HTR-8/SVneo (cell line): ENCODE measurements at places on chromosomes 5 and 9.

DNA sequence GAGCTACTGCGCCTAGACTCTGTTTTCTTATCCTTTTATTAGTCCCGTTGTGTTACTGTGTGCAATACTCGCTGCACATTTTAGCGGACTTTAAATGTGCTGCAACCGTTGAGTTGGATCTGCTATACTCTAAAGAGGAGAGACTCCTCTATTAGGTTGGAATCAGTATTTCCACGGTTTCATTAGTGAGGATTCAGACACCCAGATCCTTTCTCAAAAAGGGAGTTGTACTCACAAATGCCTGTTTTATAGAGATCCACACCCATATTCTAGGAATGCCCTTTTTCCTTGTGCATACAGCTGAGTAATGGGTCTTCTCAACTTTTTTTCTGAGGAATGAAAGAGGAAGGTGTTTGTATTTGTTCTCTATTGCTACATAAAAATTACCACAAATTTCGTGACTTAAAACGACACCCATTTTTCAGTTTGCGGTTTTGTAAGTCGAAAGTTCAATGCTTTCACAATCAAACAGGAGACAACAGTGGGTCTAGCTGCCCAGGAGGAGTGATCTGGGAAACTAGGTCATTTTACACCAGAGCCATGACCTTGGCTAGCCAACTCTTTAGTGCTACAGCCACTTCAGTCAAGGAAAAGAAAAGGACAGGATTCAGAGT lies 52.8 kb upstream of the SLC44A1 start:
- no peak for DNase-seq

DNA sequence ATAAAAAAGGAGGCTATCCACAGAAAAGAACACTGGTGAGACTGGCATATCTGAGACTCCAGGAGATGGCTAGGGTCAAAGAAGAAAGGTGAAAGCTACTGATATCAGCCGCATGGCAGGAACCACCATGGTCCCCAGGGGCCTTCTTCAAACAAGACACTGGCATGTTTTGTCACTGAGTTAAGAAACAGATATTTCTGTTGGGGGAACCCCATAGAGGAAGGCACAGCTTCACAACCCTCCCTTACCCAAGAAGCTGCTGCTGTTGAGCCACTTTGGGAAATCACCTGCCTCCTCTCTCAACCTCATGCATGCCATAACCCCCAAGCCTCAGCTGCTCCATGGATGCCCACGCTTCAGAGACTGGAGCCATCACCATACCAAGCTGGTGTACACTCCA lies 13.3 kb upstream of the BTNL3 start:
- no peak for DNase-seq

DNA sequence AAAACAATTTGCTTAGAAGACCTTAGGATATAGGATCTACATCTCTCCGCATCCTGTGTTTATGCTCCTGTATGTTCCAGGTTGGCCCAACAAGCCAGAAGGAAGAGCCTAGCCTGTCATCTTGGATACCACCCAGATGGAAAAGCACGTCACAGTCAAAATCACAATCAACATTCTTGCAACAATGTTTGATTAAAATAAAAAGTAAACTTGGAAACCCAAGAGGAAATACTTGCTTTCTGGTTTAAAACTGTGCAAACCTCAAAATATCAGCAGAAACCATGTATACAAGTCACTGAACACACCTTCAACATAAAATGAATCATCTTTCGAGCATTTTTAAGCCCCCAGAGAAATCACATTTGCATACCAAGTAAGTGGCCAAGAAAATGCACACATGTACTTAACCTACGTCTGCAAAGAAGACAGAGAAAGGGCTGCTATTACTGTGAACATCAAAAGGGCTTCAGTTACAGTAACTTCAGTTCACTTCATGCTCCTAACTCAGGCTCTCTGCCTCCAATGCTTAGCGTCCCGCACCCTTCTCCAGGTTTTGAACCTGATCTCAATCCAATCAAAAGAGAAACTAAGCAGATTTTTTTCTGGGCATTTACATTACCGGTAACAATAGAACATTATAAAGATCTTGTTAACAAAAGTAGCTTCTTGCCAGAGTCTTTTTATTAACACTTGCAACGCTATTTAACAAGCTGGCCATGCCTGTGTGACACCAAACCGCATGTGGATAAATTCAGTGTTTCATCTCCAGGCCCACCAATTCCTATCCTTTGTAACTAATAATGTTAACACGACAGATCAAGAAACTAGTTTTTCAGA lies 1.3 kb downstream of the ENC1 start:
- DNase-seq: no peak

DNA sequence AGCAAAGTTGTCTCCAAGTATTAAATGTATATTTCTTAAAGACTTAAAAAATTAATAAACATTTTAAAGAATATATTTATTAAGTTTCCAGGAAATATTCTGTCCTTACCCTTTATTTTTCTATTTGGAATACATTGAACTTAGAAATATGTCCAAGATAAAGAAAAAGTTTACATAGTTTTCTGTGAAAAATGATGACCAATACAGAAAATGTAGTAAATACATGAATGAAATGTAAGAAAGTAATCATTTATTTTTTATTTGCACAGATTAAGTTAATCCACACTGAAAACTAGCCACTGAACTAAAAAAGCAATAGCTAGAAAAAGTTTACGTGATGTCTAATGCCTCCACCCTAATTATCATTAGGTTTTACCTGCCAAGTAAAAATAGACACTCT lies 273.2 kb downstream of the ARL15 start:
- DNase-seq: no peak

DNA sequence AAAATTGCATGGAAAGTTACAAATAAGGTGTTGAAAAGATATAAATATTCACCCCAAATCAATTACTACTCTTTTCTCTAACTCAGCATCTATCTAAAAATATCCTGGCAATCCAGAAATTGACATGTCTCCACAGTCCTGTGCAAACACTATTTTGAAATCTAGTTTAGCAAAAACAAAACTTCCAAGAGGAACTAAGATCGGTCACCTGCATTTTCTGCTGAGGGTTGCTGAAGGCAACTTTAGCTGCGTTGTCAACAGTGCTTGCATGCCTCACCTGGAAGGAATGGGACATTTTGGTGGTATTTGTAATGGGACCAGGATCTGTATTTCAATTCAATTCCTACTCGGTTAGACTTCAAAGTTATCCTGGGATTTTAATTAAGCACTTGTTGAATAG lies 398.3 kb downstream of the NTRK2 start:
- DNase-seq: no peak
